ENCODE measurements at places on chromosomes 12 and 14.
A peak's percentile ranks its signal among the peaks of the same experiment; 100 is the strongest.

- DNase-seq: no peak
Observed at GRCh38 chr12:108753976-108754375, 22.7 kb upstream of the CORO1C start.

- no peak for DNase-seq
Observed at GRCh38 chr14:71029236-71029781, 122.0 kb downstream of the PCNX1 start.

DNA sequence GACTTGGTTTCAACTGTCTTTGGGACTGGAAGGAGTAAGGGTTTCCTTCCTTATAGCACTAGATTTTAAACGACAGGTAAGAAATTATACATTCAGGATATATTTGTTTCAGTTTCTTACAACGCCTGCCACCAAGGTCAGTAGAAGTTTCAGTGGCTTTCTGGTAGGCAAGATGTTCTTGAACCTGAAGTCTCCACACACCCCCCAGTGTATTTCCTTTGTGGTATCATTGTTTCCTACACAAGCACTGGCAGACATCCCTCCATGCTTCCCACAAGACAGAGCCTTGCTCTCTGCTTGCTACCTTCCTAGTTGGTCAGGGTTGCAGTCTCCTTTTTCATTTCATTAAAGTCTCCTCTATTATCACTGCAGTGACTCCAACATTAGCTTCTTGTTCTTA lies 283.1 kb downstream of the FLRT2 start:
- no peak for DNase-seq

- no peak for DNase-seq
Observed at GRCh38 chr14:30596935-30597334, 25.2 kb upstream of the SCFD1 start.

DNA sequence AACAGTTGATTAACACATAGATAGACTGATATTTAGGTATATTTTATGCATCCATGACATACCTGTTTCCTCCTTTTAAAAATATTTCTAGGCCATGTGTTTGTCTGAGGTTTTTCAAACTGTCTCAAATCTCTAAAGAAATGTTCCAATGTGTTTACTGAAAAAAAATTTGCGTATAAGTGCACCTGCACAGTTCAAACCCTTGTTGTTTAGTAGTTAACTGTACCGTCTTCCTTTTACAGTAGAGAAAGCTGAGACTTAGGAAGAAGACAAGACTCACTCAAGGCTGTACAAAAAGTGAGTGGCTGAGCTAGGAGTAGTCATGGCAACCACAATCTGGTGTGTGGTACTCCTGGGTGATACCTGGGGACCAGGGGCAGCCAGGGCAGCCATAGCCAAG lies 934.6 kb downstream of the VRK1 start:
- DNase-seq: no peak

DNA sequence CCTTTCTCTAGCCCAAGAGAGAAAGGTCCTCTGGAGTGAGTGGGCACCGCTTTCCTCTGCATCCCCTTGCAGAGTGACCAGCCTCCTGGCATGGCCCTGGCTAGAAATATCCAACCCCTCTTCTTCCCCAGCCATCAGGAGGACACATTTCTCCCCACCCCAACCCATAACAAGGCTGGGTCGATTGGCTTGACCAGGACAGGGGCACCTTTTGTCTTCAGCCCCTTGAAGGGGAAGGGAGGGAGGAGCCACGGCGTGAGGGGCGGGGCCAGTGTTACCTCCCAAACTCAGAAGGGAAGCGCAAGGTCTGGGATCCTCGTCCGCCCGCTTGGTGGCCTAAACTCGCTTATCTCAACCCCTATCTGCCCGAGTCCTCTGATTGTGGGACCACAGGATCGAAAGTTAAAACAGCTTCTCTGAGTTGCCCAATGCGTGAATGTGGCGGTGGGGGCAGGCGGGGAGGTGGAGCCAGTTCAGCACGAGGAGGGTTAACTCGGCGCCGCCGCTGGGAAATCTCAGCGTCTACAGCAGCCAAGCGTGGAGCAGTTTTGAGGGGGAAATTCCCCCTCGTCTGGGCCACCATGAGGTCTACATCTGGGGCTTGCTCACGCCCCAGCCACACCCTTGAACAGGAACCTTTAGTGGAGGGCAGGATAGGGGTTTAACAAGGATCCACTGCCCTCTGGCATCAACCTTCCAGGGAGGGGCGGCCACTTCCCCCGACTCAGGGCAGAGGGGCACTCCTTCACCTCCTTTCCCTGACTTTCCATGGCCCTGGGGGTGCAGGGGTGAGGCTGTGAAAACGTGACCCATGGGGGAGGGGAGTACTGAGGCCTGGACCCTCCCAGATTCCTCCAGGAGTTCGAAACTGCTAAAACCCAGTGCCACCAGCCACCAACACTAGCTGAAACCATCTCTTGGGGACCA lies 795 bp downstream of the STAT6 start:
- no peak for DNase-seq

DNA sequence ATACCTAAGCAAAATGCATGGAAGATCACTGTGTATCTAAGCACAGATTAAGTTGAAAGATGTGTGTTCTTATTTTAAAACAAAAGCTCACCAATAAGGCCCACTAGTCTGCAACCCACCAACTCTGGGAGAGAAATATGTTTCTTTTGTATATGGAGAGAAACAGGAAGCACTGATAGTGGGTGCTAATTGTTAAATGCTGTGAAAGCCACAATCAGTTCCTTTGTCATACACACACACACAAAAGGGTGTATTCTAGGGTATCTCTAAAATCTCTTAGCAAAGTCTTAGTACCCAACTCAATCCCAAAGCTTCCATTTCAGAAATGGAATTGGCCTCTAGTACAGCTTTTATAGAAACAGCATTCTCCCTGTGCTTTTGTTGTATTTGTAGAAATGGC lies 272.7 kb upstream of the FLRT2 start:
- DNase-seq: no peak

GRCh38 chr12:66860752-66861750 lies 182.2 kb upstream of the GRIP1 start:
- DNase-seq: peak; percentile 34

- DNase-seq: peak; percentile 31
Observed at GRCh38 chr14:97177016-97177415, 379.8 kb downstream of the VRK1 start.

- peak; percentile 46 for DNase-seq
Observed at GRCh38 chr14:55446127-55446736, 5.8 kb upstream of the TBPL2 start.

DNA sequence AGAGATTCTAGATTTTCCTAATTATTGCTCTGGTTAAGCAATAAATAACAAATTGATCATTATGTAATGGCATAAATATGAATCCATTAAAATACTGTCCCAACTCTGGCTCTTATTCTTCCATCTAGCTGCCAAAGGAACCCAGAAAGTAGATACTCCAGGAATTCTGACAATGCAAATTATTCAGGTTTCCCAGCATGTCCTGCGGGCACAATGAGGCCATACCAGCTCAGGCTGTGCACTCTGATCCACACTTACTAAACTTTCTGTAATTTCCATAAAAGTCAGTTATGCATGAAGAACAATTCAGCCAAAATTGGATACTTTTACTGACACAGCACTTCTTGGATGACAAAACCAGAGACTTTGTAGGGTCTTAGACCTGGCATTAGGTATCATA lies 576.3 kb downstream of the KCNH5 start:
- DNase-seq: no peak

DNA sequence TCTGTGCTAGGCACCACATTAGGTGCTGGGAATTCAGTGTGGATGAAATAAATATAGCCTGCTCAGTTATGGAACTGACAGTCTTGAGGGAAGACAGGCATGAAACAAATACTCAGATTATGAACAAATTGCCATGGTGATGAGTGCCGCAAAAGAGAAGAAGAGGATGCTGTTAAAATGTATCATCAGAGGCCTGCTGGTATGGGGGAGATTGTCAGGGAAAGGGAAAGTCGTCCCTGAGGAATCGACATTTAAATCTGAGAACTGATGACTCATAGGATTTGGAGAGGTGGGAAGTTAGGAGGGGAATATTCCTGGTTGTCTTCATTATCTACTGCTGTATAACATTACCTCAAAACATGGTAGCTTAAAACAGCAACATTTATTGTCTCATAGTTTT lies 42.0 kb downstream of the PPP1R36 start:
- no peak for DNase-seq

DNA sequence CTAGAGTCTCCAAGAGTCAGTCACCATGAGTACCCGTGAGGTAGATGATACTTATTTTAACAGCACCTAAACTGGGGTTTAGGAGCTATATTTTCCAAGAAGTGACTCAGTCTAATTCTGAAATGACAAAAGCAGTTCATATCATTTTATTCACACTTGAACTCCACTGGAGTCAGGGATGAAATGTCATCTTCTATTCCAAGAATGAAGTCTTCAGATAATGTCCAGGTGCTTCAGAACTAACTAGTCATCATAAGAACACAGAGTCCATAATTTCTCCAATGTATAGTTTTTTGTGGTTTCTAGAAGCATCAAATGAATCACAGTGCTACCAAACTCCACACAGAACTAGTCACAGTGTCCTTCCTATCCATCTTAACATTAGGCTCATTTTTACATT lies 13.3 kb downstream of the DNM1L start:
- DNase-seq: no peak

- no peak for DNase-seq
Observed at GRCh38 chr12:104416136-104416535, 40.6 kb upstream of the CHST11 start.

GRCh38 chr12:54004063-54004840 lies 4.3 kb downstream of the HOXC9 start:
- no peak for DNase-seq
